ENCODE measurements at places on chromosomes 6 and 20.

DNA sequence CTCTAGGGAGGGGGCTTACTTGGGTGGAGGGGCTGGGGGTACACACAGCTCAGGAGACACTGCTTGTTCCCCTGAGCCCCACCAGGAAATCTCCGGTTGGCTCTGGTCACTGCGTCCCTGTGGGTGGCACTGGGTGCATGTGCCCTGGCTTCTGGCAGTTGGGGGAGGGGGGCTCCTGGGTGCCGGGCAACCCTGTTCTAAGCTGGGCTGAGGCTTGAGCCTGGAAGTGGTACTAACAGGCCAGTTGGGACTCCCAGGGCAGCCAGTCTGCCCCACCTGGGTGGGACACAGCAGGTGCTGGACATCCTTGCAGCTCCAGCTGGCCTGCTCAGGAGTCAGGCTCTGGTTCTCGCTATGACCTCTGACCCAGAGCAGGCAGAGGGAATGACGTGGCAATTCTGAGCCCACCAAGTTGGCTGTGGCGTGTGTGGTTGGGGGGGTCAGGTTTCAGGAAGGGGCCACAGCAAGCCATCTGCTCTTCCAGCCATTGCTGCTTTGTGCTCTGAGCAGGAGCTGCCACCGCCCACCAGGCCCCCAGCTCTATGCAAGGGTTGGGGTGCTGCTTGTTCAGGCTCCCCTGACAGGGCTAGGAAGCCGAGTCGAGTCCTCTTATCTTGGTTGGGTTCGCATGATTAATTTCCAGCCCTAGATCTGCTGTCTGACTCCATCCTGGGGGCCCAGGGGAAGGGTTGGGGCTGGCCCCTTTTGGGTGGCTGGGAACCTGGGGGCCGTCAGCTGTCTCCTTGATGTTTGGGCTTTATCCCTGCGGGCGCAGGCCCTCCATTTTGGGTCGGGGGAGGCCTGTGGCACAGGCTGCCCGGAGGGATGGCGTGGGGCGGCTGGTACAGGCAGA lies 590 bp downstream of the C20orf204 start:
- no peak for DNase-seq

DNA sequence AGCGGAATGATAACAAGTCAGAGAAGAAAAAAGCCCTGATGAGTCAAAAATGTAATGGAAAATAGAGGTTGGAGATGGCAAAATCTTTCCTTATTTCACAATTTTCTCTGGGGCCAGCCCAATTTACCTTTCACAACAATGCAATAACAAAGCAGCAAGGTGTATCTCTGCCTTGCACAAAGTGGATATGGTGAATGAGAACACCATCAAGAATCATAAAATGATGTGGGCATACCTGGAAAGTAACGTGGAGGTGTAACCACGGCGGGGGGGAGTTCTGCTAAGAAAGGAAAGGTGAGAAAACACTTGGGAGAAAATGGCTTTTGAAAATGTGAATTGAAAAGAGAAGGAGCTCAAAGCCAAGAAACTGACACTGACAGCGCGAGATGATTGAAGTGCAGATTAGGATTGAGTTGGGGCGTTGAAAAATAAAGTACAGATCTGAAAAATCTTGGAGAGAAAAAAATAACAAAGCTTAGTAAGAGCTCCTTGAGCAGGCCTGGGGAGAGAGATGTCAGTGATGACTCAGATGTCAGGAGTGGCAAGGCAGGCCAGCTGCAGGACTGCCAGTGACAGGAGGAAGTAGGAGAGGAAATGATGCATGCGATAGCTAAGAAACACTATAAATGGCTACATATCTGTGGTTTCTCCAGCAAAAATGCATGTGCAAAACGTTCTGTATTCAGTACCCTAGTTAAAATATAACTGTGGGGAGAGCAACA lies 26.2 kb downstream of the ARHGAP18 start:
- no peak for DNase-seq

DNA sequence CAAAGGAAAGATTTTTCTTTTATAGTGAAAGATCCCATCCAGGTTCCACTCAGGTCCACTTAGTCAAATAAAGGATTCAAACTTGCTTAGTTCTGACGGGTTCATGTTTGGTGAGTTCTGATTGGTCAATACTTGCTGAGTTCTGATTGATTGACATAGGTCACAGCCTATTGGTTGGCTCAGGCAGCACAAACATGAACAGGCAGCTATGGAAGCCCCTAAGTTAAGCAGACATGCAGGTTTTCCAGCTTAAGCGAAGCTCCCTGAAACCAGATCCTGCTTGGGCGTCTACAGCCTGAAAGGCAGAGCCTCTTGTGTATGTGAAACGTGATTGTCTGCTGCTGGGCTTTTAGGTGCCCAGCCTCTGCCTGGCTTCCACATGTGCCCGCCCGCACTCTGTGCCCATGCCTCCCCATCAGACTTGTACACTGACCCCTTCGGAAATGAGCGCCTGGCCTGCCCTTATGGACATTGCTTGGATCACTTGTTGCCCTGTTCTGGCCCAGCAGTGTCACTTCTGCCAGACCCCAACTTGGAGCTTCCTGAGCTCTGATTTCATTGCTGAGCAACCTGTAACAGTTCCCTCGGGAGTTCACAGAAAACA lies 45.4 kb upstream of the ECI2 start:
- DNase-seq = no peak

- no peak for DNase-seq
Measured at GRCh38 chr6:137810554-137811120, 56.4 kb upstream of the TNFAIP3 start.

DNA sequence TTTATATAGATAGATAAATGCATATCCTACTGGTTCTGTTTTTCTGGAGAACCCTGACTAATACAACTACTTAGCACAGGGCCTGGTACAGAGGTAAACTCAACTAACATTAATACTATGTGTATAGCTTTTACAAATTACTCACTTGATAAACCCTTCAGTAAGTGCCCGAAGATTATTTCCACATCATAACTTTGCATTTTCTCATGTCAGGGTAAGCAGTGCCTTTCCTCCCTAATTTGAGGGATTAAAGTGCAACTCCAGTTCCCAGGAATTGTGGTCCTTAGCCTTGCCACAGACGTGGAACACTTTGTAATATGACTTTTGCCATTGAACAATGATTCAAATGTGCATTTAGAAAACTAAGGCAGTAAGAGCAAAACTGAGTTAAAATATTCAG lies 147.5 kb upstream of the SMLR1 start:
- no peak for DNase-seq

- DNase-seq = no peak
Measured at GRCh38 chr6:37019065-37019450, 13.6 kb downstream of the FGD2 start.

- DNase-seq = no peak
Measured at GRCh38 chr20:10716855-10717254, 43.1 kb upstream of the JAG1 start.

DNA sequence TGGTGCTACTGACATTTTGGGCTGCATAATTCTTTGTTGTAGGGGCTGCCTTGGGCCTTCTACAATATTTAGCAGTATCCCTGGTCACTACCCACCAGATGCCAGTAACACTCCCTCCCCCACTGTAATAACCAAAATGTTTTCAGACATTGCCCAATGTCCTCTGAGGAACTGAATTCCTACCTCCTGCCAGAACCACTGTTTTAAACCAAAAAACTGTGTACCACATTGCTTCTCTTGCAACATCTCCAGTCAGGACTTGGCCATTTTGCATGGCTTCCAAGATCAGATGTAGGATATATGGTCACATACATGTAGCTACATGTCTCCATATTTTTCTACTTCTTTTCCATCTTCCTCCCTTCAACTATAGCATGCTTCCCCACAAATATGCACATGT lies 97.4 kb upstream of the IFNGR1 start:
- no peak for DNase-seq

- DNase-seq = no peak
Measured at GRCh38 chr6:108476376-108476775, 84.3 kb upstream of the FOXO3 start.

DNA sequence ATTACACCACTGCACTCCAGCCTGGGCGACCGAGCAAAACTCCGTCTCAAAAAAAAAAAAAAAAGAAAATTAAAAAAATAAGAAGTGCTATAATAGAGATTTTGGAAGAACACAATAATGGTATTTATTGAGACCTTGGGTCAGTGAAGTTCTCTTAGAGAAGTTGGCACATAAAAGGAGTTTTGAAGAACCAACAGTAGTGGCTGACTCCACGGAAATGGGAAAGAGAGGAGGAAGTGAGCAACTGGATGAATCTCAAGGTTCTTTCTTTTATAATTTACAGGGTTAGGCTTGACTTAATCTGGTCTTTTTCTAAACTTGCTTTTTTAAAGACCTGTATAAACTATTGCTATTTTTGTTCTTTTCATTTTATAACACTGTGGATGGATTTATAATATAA lies 52.8 kb downstream of the TOMM6 start:
- no peak for DNase-seq

GRCh38 chr20:47907031-47907675 lies 121.9 kb upstream of the SULF2 start:
- no peak for DNase-seq

- DNase-seq = no peak
Measured at GRCh38 chr20:19764207-19764606, 6.1 kb downstream of the RIN2 start.

Data from nucleus accumbens (tissue), 56 donors.